ENCODE measurements at places on chromosomes 4 and X.

DNA sequence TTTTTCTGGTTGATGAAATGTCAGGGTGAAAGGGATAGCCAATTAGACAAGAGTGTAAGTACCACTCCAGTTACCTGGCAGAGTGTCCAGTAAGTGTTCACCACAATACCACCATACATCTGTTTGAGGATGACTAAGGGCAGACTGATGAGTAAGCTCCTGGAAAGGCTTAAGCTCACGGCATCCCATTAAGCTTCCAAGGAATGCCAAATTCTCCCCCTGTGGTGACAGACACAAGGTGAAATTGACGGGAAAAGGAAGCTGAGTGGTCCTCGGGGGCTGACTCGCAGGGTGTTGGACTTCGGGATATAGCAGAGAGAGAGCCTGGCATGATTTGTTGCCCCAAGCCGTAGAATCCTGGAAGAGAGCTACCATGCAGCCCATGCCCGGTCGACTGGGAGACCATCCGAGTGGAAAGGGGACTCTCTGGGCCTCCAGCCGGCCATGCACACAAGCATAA is 7.6 kb upstream of the BST1 start:
- no peak for DNase-seq

GRCh38 chr4:45629717-45630116 is 494.1 kb downstream of the GABRG1 start:
- no peak for DNase-seq

- no peak for DNase-seq
Observed at GRCh38 chr4:126766241-126766640, 866.5 kb upstream of the INTU start.

- DNase-seq: no peak
Observed at GRCh38 chr4:158162631-158163030, 10.2 kb downstream of the GASK1B start.

DNA sequence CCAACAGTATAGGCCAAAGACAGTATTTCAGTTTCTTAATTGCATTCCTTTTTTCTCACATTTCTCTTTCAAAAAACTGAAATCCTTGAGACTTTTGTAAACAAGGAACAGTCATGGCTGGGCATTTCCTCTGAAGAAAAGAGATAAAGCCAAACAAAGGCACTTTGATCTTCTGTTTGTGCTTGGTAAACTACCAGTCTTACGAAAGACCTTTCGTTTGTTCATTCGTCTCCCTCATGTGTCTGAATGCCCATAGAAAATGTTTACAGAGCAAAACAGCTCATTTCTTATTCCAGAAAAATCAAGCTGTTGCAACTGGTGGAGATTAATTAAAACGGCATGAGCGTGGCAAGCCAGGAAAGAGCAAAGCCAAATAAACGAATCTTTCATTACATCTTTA is 178.0 kb downstream of the GASK1B start:
- DNase-seq: no peak

DNA sequence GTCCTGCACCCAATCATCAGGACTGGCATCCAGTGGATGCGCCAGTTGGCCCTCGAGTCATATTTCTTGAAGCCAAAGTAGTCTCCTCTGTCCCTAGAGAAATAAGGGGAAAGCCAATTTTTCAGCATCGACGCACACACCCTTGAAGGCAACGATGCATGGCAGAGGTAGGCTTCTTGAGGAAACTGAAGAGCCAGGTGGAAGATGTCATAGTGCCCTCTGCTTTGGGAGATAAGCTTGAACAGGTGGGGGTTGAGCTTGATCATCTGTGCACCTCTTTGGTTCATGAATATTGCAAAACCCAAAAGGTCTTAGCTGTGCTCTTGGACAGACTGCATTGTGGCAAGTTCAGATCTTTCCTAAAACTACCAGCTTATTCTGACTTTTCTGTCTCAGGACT is 34.6 kb upstream of the WDR1 start:
- no peak for DNase-seq

DNA sequence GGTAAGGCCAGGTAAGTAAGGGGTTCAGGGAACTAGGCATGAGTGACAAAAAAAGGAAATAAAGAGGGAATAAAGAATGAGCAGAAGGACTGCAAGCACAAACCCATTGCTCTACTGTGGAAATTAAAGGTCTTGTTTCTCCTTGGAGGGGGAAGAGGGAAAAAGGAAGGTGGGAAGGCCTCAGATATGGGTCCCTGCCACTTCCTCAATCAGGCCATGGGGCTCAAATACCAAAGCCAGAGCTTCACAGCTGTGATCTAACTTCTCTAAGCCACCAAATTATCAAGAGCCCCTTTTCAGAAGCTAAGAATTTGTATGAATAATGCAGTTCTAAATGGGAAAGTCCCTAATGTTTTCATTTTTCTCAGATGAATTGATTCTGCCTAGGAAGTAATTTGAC is 4.7 kb downstream of the USP51 start:
- DNase-seq: no peak

DNA sequence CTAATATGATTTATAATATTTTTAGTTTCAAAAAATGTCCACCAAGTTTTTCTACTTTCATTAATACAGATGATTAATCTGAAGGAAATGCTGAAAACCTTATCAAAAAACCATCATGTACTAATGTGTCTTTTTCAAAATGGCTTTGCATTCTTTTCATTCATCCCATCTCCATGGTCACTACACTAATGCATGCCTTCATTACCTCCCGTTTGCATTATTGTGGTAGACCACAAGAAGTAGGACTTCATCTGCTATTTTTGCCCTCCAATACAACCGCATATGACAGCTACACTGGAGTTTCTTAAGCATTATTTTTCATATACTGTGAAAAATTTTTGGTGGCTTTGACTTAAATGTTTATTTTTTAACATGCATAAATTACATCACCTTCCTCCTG is 37.9 kb upstream of the FSTL5 start:
- no peak for DNase-seq

DNA sequence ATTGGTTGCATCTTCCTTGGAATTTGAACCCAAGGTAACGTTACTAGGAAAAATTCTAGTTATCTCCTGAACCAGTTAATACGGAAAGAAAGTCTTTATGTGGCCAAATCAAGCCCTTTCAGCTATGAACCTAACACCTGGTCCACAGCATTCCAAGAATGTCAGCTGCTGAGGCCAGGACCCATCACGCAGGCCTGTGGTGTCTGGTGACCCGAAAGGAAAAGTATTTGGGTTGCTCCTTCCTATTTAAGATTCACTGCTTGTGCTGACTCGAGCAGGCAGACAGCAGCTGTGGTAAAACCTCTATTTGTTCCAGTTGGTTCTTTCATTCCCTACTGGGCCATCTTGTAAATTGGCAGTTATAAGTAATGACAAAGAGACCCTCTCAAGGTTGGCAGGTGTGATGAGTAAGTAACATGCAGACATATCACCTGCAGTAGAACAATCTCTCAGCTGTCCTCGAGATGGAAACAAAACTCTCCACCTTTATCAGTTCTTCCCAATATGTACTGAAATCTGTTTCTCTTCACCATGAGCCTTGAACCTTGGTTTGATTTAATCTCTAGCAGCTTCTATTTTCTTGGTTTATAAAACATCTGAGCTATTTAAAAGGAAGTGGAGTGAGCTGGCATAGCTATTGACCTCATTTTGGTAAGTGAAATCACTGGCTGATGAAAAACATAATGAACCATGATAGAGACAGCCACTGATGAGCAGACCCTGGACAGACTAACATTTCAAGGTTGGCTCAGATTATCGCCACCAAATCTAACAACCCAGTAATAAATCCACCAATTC is 182.1 kb upstream of the SMIM31 start:
- no peak for DNase-seq

- DNase-seq: no peak
Observed at GRCh38 chr4:147984065-147984777, 252.3 kb downstream of the ARHGAP10 start.

GRCh38 chr4:177356921-177357320 is 47.2 kb downstream of the NEIL3 start:
- no peak for DNase-seq

DNA sequence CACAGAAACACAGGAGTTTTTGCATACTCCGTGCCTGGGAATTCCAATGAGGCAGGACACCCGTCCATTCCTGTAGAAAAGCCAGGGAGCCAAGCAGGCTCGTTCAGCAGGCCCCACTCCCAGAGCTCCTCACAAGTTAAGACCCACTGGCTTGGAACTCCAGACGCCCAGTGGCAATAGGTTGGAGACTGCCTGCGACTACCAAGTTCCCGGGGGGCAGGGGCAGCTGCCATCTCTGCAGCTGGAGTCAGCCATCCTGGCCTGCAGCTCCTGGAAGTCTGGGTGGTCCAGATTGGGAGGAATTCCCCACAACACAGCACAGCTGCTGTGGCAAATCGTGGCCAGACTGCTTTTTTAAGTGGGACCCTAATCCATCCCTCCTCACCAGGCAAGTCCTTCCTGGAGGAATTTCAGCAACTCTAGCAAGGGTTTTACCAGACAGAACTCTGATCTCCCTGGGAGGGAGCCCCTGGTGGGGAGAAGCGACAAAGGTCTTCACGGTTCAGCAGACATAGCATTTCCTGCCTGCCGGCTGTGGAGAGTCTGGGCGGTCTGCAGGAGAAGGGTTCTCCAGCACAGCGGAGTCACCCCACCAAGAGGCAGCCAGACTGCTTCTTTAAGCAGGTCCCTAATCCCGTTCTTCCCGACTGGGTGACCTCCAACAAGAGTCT is 231.9 kb downstream of the STPG2 start:
- DNase-seq: no peak

DNA sequence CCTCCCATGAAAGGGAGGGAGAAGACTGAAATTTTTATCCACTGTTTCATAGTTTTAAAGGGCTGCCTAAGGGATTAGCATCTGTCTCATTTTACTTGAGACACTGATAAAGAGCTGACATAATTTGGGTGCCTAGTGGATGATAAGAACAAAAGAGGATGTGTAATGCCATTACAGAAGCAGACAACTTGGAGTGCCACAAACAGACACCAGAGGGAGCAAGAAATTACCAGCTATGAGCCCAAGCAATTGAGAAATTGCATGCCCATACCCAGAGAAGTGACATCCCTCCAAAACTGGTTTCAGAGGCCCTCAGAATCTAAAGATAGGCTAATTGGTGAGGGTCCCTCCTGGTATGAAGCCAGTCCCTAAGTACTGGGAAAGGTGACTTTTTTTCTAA is 38.5 kb upstream of the POU3F4 start:
- no peak for DNase-seq

DNA sequence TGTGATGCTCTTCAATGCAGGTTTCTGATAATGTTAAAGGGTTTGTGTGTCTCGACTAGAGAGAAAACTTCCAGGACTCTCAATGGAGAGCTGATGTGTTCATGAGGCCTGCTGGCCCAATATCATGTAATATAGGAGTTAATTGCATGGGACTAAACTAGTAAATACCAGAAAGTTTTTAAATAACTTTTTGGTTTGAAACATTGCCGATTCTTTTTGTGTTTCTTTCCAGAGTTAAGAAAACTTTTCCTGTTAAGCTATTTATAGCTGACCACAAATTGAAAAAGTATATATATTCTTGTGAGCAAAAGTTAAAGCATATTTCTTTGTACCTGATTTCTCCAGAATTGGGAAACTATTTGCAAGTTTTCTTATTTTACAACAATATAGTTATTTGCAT is 49.7 kb downstream of the FAM9B start:
- DNase-seq: no peak

GRCh38 chr4:4388836-4389575 is 2.1 kb downstream of the NSG1 start:
- DNase-seq: no peak

DNA sequence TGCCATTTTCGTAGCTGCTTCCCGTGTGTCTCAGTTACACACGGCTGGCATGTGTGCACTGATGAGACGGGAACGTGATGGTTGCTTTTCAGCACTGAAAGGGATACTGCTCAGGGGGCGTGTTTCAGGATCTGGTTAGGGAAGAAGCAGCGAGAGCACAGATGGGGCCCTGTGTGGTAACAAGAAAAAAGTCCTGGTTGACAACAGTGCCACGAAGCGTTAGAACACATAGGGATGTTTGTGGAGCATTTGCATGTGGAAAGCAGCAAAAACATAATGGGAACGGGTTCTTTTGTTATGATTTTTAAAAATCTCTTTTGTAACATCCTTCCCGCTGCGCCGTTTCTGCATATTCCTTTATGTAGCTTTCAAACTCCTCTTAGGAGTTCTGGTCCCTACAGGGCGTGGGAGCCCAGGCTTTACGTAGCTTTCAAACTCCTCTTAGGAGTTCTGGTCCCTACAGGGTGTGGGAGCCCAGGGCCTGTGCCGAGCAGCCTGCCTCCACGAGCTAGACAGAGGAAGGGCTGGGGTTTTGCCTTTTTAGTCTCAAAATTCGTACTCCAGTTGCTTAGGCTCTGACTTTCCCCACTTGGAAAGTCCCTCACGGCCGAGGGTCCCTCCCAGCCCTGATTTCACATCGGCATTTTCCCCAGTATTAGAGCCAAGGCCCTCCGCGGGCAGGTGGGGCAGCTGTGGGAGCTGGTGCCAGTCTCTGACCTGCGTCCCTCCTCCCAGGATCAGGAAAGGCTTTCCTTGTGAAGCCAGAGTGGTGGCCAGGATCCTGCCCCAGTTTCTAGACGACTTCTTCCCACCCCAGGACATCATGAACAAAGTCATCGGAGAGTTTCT is 11.0 kb upstream of the MSANTD1 start:
- no peak for DNase-seq

GRCh38 chr4:82785611-82786400 is 12.8 kb downstream of the SCD5 start:
- no peak for DNase-seq

GRCh38 chr4:108270466-108271450 is 102.0 kb upstream of the LEF1 start:
- DNase-seq: no peak

- DNase-seq: no peak
Observed at GRCh38 chrX:45300638-45301037, 100.0 kb upstream of the DIPK2B start.

Measured in stimulated activated CD8-positive, alpha-beta memory T cell treated with anti-CD3 and anti-CD28 coated beads, Interleukin-7, amount 100 ng/mL, for 1 hour (primary cell).